Activated gamma-delta T cell (primary cell): ENCODE measurements at places on chromosomes 6 and 20.

- no peak for DNase-seq
Observed at GRCh38 chr6:46746696-46747095, at the start of gene ANKRD66. ANKRD66 (plus strand) TSS chr6:46746933; CDS start chr6:46751949, 5,016 bp downstream.

- no peak for DNase-seq
Observed at GRCh38 chr6:20943040-20943627, 408.9 kb downstream of the CDKAL1 start.

DNA sequence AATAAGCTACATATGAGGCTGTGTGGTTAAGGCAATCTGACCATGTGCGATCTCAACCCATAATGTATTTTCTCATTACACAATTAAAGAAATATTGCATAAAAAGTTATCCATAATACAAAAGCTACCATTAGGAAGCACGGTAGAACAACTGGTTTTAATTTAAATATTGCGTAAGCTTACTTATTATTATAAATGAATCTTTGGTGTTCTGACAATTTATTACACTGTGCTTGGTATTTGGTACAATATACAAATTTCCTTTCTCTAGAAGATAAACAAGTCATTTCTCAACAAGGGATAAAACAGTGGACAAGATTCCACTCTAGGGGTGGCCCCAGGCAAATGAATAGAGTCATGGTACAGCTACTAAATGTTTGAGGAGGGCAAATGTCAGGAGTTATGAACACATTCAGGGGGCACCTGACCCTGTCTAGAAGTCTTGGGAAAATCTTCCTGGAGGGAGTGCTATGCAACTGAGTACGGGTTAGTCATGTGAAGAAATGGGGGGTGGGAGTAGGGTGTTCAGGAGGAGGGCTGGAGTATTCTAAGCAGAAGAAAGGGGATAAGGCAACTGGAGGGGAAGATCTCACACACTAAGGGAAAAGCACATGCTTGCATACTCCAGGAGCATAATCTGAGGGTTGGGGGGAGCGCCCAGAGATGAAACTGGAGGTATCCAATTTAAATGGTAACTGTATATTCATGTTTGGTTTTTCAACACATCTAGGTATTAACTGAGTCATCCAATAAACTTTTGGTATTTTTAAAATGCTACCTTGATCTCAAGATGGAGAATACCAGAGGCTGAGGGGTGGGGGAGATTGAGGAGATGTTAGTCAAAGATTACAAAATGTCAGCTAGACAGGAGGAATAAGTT, 296.9 kb upstream of the SGK1 start:
- no peak for DNase-seq

DNA sequence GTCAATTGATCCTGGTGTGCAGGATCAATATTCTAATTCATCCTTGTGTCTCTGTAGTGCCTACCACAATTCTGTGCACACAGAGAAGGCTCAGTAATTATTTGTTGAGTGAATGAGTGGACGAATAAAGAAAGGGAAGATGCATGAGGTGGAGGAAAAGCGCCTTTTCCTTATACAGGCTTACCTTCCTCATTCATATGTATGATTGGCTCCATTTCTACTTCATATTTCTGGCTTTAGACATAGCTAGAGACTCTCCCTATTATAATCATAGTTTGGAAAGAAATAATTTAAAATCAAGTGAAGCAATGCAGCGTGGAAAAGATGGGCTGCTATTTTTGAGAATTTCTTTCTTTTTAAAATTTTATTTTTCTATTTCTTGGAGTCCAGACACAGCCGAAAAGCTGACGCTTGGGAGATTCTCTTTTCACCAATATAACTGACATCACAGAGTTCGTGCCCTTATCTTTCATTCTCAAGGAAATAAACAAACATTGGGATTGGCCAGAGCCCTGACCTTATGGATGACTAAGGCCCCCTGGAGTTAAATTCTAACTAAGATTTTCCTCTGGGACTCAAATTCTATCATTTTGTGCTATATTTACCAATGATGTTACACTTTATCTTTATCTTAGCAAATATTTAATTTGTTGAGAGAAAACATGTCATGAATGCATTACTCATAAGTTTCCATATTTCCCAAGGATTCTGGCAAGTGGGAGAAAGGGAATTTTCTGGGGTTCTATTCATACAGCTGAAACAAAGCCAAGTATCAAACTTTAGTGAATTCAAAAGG, 48.1 kb downstream of the PRL start:
- DNase-seq = no peak

DNA sequence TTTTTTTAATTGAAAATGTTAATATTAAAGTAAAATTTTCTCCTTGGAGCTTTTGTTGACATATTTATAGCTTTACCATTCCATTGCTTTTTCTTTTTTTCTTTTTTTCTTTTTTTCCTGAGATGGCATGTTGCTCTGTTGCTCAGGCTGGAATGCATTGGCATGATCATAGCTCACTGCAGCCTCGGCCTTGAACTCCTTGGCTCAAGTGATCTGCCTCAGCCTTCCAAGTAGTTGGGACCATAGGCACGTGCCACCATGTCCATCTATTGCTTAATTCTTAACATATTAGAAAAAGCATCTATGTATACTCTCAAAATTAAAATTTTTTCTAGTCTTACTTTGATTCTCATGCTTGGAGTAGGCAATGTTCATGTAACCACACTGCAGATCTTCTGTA, 43.0 kb downstream of the RALGAPB start:
- no peak for DNase-seq
